ENCODE measurements at places on chromosomes 4 and X. TPM values are rescaled to one million over a fixed set of nuclear protein-coding genes. Genes with fewer than 3 reads are reported as not detected.
A peak's percentile ranks its signal among the peaks of the same experiment; 100 is the strongest.

Gene FMR1NB
- total RNA-seq, result not detected

Gene SSX4
- not detected for total RNA-seq

Gene SGCB
- 72.6 TPM for total RNA-seq

DNA sequence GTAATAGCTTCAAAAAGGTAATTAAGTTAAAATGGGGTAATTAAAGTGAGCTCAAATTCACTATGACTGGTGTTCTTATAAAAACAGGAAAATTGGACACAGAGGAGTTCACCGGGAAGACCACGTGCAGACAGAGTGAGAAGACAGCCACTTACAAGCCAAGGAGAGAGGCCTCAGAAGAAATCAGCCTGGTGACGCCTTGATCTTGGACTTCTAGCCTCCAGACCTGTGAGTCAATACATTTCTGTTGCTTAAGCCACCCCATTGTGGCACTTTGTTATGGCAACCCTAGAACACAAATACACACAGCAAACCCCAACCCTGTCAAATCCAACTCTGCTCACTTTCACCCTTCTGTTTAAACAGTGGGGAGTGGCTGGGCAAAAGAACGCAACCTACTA, 4.1 kb upstream of the CD38 start:
- no peak for DNase-seq

GRCh38 chr4:13920901-13921300, 293.4 kb upstream of the BOD1L1 start:
- DNase-seq, result peak; percentile 47

DNA sequence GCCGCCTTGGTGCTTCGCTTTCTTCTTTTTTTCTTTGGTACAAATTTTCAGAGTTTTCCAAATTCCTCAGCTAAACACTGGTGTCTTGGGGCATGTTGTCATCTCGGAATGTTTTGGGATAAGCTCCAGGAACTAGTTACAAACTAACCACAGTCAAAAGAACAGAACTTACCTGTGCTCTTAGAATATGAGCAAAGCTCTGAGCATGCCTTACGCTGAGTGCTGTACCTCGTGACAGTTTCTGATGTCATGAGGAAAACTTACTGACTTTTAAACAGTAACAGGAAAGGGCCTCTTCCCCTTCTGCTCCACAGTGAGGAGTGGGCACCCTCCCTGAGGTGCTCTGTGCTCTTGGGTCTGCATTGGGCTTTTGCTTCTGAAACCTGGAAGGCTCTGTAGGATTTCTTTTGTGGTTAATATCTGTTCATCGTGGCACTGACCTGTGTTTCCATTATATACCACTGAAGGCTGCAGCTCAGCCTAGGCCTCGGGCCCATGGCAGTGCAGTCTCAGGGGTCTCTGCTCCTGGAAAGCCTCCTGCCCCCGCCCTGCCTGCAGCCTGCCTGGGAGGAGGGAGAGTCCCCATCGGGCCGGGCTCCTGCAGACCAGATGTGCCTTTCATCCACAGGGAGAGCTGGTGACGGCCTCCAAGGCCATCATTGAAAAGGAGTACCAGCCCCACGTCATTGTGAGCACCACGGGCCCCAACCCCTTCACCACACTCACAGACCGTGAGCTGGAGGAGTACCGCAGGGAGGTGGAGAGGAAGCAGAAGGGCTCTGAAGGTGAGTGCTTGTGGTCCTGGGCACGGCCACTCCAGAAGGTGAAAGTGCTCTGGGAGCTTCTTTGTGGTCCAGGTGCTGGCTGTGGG, 48.7 kb downstream of the NOP14 start:
- peak; percentile 62 for DNase-seq

DNA sequence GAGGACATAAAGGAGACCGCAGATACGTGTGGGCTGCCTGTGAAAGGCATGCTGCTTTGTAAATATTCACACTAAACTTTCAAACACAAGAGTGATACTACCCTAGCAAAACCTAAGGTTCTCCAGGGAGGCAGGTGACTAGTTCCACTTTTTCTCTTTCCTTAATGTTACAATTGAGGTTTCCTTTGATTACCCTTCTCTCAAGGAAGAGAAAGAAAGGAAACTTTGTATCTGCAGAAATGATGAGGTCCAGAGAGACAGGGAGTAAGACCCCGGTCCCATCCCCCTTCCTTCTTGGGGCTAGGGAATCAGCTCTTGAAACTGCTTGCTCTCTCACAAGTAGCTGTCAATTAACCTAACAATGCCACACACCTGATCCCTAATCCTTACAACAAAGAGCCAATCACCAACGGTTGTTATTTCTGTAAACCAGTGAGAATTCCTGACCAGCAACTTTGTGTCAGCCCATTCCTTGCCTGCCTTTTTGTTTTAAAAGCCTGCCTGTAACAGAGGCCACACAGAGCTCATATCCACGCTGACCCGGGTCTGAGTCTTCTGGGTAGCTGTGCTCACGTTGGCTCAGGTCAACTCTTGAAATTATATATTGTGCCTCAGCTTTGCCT, 754.8 kb upstream of the FRG1 start:
- DNase-seq, result no peak

DNA sequence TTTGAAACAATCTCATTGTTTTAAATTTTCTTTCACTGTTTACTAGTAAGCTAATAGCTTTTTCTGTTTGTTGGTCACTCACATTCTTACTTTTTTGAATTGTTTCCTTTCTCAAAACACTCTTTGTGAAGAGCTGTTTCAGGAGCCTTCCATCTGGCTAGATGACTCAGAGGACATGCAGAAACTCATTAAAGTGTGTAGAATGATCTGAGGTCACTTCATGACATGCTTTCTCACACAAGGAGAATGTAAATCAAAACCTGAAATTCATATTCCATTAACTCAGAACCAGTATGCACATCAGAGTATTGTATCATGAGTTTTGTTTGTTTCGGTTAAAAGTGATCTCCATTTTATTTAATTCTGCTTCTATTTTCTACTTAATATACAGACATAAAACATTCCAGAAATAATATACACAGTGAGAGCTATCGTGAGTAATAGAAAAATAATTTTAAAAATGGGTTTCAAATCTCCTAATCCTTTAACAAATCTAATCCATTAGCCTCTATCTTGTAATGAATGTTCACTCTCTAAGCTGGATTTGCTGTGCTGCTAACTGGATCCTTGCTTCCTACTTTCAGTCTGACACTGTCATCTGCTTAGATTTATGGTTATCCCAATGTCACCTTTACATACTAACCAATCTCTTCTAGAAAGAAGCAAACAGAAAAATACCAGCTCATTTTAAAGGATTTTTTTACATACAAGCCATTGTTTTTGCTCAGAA, 449.6 kb downstream of the FSTL5 start:
- no peak for DNase-seq

GRCh38 chrX:36364262-36364661, 444.7 kb downstream of the CFAP47 start:
- DNase-seq, result no peak
